ENCODE measurements at places on chromosomes 5 and 9.

GRCh38 chr9:79709743-79710674 lies 138.2 kb downstream of the TLE4 start:
- DNase-seq, result no peak

- no peak for DNase-seq
These were observed 17.2 kb upstream of the DIRAS2 start for GRCh38 chr9:90659650-90660364.

- DNase-seq, result no peak
These were observed 477.5 kb downstream of the TLE4 start for GRCh38 chr9:80049096-80049782.

- DNase-seq, result no peak
These were observed 532.2 kb upstream of the TUSC1 start for GRCh38 chr9:26210338-26210851.

GRCh38 chr5:59543821-59544442 lies 349.6 kb downstream of the PDE4D start:
- no peak for DNase-seq

DNA sequence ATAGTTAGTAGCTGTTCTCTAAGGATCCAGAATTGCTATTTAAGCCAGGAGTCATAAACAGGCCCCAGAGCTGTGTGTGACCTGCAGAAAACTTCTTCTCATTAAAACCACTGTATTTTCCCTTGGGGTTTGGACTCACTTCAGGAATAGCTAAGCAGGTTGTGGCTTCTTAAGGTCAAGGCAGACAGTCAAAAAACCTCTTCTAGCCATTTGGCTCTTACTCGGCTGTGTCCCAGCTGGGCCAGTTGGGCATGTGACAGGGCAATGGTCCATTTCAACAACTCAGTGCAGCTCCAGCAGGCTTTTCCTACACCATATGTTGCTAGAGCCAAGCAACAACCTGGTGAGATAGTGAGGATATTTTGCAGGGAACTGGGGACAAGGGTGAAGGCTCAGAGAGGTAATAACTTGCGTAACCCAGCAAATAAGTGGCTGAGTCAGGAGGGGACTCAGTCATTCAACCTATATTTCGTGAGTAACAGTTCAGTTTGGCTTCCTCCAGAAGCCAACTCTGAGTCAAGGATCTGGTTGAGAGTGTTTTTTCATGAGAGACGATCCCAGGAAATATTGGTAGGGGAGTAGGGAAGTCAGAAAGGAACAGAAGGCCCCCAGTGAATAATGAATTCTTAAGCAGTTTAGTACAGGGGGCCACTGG lies 115.4 kb upstream of the PPP2R2B start:
- no peak for DNase-seq

- no peak for DNase-seq
These were observed 21.0 kb downstream of the MACROH2A1 start for GRCh38 chr5:135377751-135378680.

DNA sequence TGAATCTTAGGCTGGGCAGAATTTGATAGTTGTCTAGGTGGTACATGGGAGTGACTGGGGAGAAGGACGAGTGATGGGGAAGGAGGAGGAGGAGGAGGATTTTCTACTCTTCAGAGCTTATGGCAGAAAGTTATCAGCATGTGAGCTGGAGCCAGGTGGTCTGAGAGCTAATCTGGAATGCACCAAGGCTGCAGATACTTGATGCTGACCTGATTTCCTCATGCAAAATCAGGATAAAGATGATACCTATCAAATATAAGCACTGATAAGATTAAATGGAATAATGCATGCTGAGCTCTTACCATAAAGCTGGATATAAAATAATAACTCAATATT lies 250.4 kb downstream of the SEMA5A start:
- DNase-seq, result no peak

GRCh38 chr5:179343719-179344430 lies 1.4 kb downstream of the ADAMTS2 start:
- no peak for DNase-seq

DNA sequence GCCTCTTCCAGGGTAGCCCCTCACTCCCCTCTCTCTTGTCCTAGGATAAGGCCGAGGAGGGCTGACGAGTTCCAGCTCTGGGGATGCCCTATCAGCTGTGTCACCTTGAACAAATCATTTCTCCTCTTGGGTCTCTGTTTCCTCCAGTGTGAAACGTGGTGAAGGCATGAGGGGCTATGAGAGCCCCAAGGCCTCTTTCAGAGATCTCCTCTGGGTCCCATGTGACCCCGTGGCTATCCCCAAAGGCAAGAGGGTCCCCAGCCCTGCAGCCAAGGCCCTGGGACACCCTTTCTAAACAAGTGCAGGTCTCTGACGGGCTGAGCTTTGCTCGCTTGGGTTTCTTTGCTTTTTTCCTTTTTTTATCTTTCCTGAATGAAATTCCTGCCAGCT lies 25.5 kb upstream of the SPTLC1 start:
- no peak for DNase-seq

DNA sequence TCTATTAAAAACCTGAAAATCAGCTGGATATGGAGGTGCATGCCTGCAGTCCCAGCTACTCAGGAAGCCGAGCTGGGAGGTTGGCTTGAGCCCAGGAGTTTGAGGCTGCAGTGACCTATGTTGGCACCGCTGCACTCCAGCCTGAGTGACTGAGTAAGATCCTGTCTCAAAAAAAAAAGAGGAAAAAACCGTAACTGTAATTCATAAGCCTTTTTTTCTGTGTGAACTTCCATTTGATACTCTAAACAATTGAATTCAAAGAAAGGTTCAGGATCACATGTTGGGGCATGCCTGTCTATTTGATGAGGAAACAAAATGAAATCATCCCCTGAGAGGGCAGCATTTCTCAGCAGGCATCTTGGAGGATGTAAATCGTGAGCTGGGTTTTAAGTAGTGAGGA lies 38.8 kb downstream of the ITGA2 start:
- no peak for DNase-seq

DNA sequence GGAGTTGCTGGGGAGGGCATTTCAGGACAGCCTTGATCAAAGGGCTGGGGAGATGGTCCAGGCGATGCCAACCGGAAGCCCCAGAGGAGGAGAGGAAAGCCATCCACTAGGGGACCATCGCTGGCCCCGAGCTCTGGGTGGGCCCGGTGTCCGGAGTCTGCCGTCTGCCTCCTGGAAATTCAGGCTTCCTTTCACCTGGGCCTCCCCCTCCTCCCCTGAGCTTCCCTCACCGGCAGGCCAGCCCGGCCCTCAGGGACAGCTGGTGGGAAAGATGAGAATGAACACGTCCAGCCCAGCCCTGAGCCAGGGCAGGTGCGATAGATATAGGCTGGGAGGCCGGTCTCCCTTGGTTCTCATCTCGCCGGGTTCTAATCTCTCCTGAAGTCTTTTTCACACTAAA lies 17.2 kb downstream of the IRX4 start:
- no peak for DNase-seq

- DNase-seq, result no peak
These were observed 159.8 kb upstream of the PLCXD3 start for GRCh38 chr5:41670216-41670615.

DNA sequence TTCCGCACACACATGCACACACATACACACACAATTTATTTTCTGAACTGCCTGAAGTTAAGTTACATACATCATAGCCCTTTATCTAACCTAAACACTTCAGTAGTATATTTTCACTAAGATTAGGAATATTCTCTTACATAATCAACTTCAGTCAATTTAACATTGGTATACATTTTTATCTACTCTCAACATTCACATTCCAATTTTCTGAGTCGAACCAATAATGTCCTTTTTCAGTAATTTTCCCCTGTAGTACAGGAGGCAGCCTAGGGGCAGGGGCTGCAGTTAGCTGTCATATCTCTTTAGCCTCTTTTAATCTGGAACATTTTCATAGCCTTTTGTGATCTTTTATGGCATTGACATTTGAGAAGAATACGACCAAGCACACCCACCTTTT lies 150.1 kb downstream of the DAB2IP start:
- no peak for DNase-seq

GRCh38 chr9:21155501-21155900 lies 11.0 kb downstream of the IFNA21 start:
- DNase-seq, result no peak

- no peak for DNase-seq
These were observed 103.6 kb downstream of the FNBP1 start for GRCh38 chr9:129939431-129939830.

GRCh38 chr9:20495098-20495497 lies 127.2 kb downstream of the MLLT3 start:
- no peak for DNase-seq

- DNase-seq, result no peak
These were observed 76.6 kb downstream of the PAPPA start for GRCh38 chr9:116230051-116230632.

DNA sequence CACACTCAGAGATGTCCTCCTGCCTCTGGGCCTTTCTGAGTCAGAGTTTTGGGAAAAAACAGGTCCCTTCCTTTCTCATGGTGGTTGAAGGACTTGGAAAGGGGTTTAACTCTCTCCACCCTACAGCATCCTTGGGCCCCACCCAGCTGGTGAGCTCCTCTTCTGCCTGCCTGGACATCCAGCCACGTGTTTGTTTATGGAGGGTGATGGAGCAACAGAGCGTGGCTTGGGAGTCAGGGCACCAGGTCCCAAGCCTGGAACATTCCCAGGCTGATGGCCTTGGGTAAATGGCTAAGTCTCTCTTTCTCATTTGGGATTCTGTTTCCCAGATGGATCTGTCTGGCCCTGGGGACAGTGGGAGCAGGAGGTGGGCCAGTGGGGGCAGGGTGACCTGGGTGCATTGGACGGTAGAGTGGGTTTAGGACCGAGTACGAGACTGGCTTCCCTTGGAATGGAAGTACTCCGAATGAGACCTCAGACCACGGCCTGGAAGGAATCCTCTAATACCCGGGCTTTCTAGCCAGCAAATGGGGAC lies 141.1 kb upstream of the IRX2 start:
- no peak for DNase-seq

DNA sequence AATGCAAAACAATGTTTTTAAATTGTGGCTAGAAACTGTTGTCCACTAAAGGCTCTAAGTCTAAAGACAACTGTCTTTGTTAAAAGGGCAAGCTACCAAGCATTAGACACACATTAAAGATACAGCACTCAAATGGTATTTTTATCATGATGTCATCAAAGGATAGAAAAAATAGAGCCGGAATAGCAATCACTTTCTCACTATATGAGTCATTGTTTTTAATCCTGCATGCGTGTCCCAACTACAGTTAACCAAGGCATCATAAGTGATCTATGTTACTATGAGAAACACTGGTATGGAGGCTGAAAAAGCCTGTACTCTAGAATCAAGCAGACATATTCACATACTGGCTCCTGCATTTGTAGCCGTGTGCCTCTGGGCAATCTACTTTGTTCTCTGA lies 1.9 kb upstream of the PJA2 start:
- DNase-seq, result no peak

- no peak for DNase-seq
These were observed 79.2 kb downstream of the AGTPBP1 start for GRCh38 chr9:85662573-85662972.

- DNase-seq, result no peak
These were observed 40.0 kb downstream of the EBF1 start for GRCh38 chr5:159059722-159060121.

GRCh38 chr5:132134384-132134783 lies 60.8 kb downstream of the CSF2 start:
- DNase-seq, result no peak

DNA sequence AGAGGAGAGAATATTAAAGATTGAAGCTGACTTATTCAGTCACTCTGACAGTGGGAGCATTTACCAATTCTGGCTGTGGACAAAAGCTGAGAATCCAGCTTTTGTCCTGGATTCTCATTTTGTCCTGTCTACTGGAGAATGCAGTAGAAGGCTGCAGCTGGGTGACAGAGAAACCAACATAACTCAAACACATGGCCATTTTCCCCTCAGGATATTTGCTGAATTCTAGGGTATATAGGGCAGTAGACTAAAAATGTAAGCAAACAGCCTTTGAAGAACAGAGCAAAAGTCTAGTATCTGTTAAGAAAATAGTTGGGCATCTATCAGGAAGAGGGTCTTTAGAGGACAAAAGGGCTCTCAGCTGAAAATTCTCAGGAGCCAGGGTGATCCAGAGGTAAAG lies 20.6 kb downstream of the ZNF484 start:
- DNase-seq, result no peak

- no peak for DNase-seq
These were observed 1236.0 kb downstream of the MAT2B start for GRCh38 chr5:164741376-164741775.

- DNase-seq, result no peak
These were observed 19.4 kb downstream of the AMBP start for GRCh38 chr9:114058688-114059046.

DNA sequence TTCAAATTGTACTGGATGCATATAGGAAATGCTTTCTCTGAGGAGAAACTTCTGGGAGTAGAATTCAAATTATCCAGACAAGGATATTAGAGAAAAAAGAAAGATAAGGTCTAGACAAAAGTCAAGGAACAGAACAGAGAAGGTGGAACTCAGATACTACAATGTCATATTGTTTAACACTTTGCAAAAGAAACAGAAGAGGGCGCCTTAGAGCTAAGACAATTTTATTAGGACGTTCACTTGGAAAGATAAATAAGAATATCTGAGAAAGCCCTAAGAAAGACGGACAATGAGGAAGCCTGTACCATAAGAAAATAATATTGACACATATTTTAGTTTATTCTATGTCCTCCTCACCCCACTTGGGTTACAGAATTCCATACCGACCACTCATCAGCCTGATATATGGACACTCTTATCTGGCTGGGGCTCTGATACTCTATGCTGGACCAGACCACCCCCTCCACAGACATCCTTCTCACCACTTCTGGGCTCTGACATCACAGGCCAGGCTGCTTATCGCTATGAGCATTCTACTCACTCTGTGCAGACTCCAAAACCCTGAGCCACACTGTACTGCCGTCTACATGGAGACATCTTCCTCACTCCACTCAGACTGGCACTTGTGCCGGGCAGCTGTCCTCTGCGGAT lies 9.1 kb upstream of the AK3 start:
- no peak for DNase-seq

DNA sequence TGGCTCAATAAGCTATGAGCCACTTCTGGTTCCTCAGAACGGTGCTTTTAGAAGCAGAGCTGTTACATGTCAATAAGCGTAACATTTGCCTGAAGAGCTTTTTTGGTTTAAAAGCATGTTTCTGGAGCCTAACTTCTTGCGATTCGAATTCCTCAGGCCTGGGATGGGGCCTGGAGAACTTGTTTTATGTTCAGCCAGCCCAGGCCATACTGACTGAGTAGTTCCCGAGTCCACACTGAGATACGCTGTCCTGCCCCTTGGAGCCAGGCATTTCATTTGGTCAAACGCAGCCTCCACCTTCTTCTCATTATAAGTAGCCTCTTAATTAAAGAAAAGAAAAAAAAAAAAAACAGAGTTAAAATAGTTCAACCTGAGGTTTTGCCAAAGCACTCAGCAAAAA lies 260.6 kb upstream of the ANKRD55 start:
- DNase-seq, result no peak

GRCh38 chr9:129133082-129133481 lies 21.9 kb downstream of the PTPA start:
- DNase-seq, result no peak

- DNase-seq, result no peak
These were observed 1712.5 kb upstream of the C9orf72 start for GRCh38 chr9:29285818-29286217.

DNA sequence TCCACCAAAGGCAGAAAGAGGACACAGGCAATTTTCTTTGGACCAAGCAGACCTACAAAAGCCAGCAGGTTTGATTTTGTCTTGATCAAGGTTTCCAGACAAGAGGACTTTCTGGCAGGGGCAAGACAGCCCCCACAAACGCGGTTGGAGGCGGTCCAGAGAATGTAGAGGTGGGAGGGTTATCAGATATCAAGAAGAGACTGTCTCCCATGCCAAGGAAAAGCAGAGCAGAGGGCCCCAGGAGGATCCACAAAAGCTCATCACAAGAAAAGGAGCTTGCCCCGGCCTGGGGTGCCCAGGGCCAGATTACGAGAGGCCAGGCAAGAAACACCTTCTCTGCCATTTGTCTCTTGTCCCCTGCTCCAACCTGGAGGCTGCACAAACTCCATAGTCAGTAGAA lies 538.9 kb downstream of the BNC2 start:
- no peak for DNase-seq

Data from stimulated activated CD8-positive, alpha-beta memory T cell treated with anti-CD3 and anti-CD28 coated beads, Interleukin-15, amount 100 ng/mL, for 24 hours (primary cell).